MCF 10A (cell line): ENCODE measurements at places on chromosomes 6 and 20.

GRCh38 chr6:22530506-22530905 is 38.9 kb upstream of the HDGFL1 start:
- DNase-seq = no peak

- no peak for DNase-seq
These were observed 47.1 kb downstream of the STX7 start for GRCh38 chr6:132465530-132466485.

DNA sequence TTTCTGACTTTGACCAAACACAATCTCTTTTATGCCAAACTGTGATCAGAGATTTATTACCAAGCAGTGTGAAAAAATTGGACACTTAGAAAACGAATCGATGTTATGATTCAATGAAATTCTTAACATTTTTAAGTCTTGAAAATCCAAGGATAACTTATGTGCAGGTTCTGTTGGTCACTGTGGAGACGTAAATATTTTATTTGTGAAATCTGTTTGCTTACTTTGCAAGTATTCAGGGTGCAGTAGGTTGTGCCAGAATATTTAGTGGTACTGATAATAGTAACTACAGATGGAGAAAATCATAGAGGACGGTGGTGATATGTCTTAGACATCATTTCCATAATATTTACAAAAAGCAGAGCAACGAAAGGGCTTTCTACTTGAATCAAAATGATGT is 97.3 kb downstream of the BMP2 start:
- DNase-seq = no peak

GRCh38 chr20:62051144-62051543 is 14.5 kb downstream of the TAF4 start:
- DNase-seq = no peak

GRCh38 chr6:149843051-149843633 is 21.0 kb downstream of the LRP11 start:
- DNase-seq = no peak

- DNase-seq = no peak
These were observed 69.9 kb upstream of the PDE10A start for GRCh38 chr6:165732696-165733488.
